CD4-positive, alpha-beta T cell treated with Interferon alpha-2 for 1 hour (primary cell): ENCODE measurements at places on chromosomes 13 and 19.
A peak's percentile ranks its signal among the peaks of the same experiment; 100 is the strongest.

DNA sequence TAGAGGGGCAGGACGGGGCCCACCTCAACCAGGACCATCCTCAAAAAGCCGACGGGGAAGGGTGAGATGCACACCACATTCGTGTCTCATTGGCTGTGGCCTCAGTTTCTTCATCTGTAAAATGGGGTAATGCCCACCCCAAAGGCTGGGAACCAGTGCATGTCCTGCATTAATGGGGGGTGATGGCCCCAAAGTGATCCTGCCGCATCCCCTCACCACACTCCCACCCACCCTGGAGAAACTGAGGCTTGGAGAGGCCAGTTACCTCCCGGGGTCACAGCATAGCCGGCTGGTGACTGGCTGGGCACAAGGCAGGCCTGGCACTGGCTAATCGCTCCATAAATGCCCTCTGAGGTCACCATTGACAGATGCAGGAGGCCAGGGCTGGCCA, 640 bp upstream of the MIDN start:
- no peak for DNase-seq

- peak; percentile 20 for DNase-seq
These were observed 2.0 kb downstream of the GPI start for GRCh38 chr19:34366738-34367623.

DNA sequence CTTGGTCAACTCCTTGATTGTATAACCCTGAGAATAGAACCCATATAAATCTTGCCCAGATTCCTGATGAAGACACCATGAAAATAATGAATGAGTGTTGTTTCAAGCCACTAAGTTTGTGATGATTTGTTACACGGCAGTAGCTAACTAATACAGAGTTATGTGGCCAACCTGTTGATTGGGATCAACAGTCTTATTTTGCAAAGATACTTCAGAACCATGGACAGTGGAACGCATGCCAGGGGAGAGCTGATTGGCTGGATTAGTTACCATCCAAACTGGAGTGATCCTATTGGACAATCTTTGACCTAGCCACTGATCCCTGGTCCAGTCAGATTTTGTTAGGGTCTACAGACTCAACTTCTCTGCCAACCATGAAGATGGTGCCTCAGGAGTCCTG, 26.6 kb downstream of the CD70 start:
- DNase-seq, result no peak

GRCh38 chr19:39038098-39038497, 5.7 kb upstream of the FBXO27 start:
- DNase-seq, result no peak
